Right kidney (tissue), 9 donors: ENCODE measurements at places on chromosomes 5 and 9.
A peak's percentile ranks its signal among the peaks of the same experiment; 100 is the strongest.

- peak; percentile 22 for DNase-seq
These were observed 592.7 kb upstream of the BRINP1 start for GRCh38 chr9:119961774-119962424.

DNA sequence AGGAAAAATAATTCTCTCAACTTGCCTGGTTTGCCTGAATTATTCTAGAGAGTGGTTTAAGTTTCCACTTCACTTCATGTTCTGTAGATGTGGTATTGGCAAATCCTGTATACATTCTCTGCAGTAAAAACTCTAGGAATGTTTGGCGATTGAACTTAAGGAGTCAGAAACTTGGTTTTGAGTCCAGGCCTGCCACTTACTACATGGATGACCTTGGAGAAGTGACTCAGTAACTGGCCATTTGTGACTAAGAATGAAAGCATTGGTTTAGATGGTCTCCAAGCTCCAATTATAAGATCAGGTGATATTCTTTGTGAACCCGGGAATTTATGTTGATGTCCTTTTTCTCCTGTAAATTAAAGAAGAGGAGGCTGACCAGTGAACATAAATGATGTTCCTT, 233.8 kb downstream of the GAS1 start:
- DNase-seq, result no peak

DNA sequence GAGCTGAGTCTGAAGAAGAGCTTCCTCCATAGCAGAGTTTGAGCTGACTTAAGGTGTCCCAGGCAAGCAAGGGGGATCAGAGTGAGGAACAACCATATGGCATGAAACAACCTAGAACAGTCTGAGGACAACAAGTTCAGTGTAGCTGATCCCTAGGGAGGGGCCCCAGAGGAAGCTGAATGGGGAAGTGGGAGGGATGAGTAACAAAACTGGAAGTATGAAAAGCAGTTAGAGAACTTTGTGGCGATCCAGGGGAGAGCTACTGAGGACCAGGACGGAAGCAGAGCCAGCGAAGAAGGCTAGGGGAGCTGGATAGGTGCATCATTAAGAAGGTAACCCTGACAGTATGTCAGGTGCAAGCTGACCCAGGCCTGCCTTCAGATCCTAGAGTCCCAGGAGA, 580.8 kb downstream of the BNC2 start:
- no peak for DNase-seq

DNA sequence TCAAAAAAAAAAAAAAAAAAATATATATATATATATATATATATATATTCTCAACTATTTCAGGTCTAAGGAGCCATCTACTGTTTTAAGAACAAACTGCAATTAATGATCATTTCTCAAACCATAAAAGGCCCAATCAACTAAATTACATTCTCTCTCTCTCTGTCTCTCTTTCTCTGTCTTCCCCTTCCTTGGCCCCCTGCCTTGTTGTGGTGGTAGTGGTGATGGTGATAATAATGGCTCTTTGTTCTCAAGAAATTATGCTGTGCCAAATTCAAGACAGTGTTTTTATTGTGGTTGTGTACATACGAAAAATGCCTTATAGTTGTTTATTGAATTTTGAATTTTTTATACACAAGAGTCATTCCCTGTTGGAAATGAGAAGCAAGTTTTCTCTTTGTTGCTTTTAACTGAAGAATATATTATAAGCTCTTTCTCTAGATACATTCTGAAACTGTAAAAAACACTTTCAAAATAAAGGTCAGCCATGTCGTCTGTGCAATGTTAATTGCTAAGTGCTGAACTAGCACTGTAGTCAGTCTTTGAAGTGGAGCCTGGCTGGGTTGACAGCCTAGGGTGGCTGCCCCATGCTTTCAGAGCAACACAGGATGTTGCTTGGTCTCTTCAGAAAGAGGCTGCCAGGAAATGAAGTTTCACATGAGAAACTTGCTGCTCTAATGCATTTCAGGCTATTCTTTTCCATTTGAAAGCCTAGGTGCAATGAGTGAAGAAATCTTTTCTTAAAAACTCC, 96.0 kb downstream of the HINT1 start:
- no peak for DNase-seq

DNA sequence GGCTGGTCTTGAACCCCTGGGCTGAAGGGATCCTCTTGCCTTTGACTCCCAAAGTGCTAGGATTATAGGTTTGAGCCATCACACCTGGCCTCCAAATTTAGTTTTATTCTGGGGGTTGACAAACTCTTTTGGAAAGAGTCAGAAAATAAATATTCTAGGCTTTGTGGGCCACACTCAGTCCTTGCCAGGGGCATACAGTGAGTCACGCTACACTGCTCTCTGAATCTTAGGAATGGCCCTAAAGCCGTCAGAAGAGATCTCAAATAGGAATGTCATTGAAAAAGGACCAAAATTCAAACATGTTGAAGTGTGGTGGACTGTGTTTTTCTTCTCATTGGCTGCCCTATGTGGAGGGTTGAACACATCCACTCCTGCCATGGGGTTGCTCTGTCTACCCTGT, 127.7 kb upstream of the BASP1 start:
- no peak for DNase-seq

DNA sequence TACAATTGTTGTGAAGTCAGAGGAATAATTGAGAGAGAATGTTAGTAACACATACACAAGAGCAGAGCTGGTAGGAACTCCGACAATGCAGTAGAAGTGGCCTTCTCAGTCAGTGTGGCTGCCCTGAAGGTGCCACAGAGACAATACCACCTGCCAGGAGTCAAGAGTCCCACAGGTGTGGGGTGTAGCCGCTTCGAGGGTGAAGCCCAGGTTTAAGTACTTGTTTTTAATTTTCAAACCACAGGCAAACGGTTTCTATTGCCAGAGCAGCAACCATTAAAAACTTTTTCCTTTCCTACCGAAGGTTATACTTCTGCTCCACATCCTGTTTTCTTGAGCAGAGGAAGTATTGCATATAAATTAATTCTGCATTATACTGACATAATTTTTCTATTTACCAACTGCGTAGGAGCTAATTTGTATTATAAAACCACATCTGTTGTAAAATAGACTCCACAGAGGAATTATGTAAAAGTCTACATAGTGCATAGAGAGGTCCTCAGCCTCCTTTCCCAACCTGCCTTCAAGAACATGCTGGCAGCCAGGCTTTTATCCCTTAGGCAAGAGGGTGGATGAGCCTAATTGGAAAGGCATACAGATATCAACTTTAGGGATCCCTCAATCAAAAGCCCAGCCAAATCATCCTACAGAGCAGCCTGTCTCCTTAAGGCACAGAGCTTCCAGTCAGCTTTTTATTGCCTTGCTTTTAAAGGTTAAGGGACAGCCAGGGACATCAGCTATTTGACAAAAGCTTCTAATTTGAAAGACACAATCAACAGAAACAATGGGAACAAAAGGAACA, 12.9 kb upstream of the ACTBL2 start:
- DNase-seq, result no peak

GRCh38 chr9:98790842-98791607, 5.3 kb downstream of the ANKS6 start:
- peak; percentile 82 for DNase-seq

DNA sequence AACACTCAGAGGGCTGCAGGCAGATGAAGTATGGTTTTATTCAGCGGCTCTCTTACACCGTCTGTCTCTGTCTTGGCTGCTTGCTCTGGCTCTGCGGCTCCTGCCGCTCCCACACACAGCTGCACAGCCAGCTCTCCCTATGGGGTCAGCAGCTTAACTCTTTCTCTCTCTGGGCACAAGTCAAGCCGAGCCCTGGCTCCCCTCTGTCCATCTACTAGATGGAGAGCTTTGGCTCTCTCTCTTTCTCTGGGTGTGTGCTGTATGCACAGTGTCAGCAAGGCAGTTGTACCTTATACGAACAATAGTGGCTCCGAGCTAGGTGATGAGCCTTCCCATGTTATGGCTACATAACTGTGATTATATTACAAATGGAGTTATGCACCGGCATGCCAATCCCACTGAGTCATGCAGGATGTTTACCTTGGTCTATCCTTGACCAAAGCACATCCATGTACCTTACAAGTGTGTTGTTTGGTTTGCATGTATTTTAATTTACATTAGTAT, 19.3 kb upstream of the PPP2CA start:
- DNase-seq, result peak; percentile 54

GRCh38 chr5:112174959-112175594, 244.0 kb downstream of the EPB41L4A start:
- peak; percentile 38 for DNase-seq

- DNase-seq, result no peak
These were observed 1.6 kb upstream of the MGAT1 start for GRCh38 chr5:180804129-180804618.

GRCh38 chr9:17135295-17136160, 688 bp downstream of the CNTLN start:
- peak; percentile 90 for DNase-seq

GRCh38 chr5:29263915-29264351, 1929.6 kb upstream of the CDH6 start:
- no peak for DNase-seq

GRCh38 chr5:148998174-148998797, 64.6 kb downstream of the SH3TC2 start:
- no peak for DNase-seq

- peak; percentile 91 for DNase-seq
These were observed 85.0 kb upstream of the MELK start for GRCh38 chr9:36487482-36488388.

GRCh38 chr9:120914396-120914795, 12.2 kb downstream of the TRAF1 start:
- DNase-seq, result no peak

DNA sequence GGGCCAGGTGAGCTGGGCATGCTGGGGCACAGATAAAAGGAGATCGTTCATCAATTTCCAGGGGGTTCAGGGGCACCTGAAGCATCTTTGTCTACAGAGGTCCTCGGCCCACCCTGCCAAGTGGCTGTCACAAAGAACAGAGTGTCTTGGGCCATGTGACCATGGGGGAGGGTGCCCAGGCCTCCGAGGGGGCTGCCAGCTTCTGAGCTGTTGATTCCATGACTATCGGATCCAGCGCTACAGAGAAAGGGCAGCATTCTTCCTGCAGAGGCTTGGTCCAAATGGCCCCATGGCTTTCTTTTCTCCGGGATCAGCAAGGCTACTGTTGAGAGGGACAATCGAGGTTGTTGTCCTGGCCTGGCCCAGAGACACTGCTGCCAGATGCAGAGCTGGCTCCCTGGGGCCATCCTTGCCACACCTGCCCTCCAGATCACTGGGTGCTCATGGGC, 289.2 kb downstream of the ZSWIM6 start:
- no peak for DNase-seq

DNA sequence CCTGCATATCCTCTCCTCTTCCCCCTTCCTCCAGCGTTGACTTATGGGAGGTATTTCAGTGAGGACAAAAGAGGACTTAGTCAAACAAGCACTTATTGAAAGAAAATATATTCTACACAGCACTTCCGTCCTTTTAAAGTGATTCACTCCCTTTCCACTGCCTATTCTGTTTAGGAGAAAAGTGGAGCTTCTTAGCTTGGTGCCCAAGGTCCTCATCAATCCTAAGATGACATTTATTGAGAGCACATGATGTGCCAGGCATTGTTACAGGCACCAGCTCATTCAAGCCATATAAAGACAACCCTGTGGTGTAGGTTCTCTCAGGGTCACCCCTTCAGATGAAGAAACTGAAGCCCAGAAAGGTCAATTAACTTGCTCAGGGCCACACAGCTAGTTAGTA, 95.9 kb downstream of the KCNIP1 start:
- no peak for DNase-seq

- no peak for DNase-seq
These were observed 218.5 kb upstream of the SLC30A5 start for GRCh38 chr5:68875351-68875750.

DNA sequence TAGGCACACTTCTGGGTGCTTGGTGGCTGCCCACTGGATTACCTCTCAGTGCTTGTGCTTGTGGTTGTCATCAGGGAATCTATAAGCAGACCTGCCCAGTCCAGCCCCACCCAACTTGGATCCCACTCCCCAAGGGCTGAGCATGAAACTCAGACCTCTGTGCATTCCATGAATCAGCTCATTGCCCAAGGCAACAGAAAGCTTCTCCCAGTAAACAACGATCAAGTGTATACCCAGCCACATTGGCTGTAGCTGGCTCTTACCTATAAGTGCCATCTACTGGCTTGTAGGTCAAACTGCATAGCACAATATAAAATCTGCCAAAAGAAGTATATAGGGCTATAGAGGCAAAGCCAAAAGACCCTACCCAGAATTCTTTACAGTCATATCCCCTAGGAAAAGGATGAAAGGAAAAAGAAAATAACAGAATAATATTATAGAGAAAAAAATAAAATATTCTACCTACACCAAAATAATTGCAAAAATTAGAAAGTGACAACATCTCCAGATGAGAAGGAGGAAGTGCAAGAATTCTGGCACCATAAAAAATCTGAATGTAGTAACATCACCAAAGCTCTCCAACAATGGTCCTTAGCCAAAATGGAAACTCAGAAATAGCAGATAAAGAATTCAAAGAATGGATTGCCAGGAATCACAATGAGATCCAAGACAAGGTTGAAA, 321.0 kb upstream of the TRPC7 start:
- peak; percentile 4 for DNase-seq

DNA sequence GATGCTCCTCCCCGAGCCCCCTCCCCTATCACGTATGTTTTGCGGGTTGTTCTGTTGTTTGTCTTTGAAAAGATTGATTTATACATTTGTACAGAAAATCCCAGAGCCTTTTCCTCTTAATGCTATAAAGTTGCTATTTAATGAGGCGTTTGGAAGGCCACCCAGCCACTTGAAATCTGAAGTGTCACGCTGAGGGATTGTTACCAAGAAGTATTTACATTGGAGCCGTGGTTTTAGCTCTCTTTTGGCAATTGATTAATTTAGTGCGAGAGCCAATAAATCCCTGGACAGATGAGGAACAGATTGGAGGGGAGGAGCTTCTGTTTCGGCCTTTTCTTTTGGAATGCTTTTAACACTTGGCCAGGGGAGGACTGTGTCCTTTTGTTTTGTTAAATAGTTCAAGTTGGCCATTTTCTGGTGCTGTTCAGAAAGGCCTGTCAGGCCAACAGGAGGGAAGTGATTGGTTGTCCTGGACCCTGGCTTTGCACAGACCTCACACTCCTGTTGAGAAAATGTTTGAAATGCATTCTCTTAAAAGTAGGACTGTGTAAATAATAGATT, 250.2 kb downstream of the PDZD2 start:
- DNase-seq, result peak; percentile 78

GRCh38 chr9:134641173-134641989, at the start of gene COL5A1:
TSS of gene COL5A1 (plus strand) at chr9:134641803. CDS start at chr9:134642188, 385 bp downstream.
- peak; percentile 92 for DNase-seq

DNA sequence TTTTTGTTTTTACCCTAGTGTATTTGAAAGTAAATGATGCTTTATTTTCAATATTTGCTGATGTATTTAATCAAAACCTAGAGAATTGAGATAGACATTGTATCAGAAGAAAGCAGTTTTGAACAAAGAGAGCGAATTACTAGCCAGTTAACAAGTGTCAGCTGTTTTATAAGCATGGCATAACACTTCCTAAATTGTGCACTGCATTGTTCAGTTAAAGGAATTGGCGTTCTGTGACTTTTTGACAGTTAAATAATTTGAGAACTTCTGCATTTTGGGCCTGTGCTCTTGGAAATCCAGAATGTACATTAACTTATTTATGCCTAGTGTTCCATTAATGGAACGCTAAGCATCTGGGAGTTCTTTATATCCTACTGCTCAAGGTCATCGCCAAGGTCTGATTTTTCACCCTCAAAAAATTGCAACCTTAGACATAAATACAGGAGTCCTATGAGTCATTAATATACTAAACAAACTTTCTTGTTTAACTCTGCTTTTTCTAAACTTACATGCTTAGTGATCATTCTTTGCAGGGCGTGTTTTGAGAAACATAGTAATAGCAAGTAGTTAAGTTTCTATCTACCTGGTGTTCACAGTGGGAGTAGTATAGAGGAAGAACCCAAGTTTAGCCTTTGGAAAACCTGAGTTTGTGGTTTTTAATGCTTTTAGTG, 31.1 kb downstream of the RASA1 start:
- no peak for DNase-seq

GRCh38 chr5:58016877-58017276, 443.0 kb downstream of the PLK2 start:
- DNase-seq, result no peak
